Foreskin keratinocyte (primary cell): ENCODE measurements at places on chromosomes 7 and 10. TPM values are rescaled to one million over a fixed set of nuclear protein-coding genes. Genes with fewer than 3 reads are reported as not detected.

DNA sequence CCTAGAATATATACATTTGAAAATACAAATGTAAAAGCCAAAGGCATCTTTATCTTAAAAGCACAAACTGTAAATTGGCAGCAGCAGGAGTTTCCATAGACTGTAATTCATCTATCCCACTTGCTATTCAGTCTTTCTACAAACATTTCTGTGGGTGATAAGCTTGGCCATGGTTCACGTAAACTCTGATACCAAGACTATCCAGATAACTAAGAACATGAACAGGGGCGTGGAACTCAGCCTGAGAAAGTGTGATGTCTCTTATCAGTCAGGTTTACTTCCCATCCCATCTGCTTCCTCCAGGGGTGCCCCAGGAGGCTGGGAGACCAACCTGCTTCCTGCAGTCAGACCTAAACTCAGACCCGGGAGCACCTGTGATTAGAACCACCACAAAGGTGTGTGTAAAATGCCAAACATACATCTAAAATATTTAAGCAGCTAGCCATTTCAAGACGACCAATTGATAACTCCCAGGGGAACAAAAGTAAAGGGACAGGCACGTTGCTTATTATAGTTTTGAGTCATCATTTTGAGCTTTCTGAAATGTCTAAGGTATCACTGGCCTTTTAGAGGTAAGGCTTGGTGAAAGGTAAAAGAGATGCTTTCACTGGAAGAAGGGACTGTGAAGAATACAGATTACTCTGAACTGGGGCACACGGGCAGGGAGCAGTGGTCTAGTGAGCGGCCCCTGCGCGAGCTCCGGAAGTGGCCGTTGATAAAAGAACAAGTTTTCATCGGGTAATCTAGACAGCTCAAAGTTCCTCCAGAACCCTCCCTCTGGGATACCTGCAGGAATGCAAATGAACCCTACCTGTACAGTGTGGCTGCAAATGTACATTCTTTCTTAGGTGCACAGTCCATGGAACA is 51.5 kb downstream of the RSU1 start:
- DNase-seq, result no peak

- DNase-seq, result no peak
These were observed 37.8 kb upstream of the FZD9 start for GRCh38 chr7:73395538-73396503.

OR2A7 gene
- polyA plus RNA-seq, result 1.0 and 2.5 TPM in 2 replicates

SPACDR gene
- polyA plus RNA-seq, result 0.77 and 1.1 TPM in 2 replicates

DNA sequence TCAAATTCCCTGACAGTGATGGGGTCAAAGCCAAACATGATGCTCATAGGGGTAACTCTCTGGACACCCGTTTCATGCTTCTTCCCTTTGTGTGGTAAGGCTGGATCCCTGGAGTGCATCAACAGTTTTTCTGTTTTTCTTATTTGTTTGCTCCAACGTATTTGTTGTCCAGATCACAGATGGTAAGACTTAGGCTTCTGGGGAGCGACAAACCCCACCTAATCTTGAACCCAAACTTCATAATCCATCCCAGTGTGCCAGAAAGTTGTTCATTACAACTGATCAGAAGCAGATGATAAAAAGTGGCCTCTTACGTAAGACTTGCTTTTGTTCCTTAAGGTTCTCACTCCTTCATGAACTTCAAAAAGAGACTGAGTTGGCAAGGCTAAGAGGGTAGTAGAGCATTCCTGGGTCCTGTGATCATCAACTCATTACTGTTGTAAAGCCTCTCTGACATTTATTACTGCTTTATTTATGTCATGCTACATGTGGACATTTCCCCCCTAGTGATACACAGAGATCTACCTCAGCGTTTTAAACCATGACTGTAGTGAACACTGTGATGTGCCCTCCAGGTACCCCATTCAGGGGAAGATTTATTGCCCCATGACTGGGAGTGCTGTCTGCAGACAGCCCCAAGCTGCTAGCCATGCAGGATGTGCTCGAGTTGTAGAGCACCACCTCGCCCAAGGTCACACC is 125.6 kb downstream of the CCDC71L start:
- DNase-seq, result no peak

GRCh38 chr10:27619329-27619728 is 115.2 kb downstream of the RAB18 start:
- DNase-seq, result no peak

DNA sequence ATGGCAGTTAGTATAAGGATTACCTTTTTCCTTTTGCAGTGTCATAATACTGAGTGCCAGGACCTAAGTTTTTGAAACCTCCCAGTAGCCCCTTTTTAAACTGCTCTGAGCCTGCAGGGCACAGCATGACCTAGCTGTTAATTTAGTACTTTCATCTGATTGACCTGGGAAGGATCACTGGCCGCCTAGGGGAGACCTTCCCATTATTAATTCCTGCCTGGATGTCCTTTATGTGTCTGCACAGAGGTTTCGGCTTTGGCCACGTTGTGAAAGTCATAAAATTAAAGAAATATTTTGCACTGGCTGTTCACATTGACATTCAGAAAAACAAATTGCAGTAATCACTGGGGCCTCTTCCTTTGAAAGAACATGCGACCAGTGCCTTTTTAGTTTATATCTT is 290.2 kb downstream of the SDK1 start:
- no peak for DNase-seq

- DNase-seq, result no peak
These were observed 340.0 kb downstream of the ELMO1 start for GRCh38 chr7:37108615-37109014.

DNA sequence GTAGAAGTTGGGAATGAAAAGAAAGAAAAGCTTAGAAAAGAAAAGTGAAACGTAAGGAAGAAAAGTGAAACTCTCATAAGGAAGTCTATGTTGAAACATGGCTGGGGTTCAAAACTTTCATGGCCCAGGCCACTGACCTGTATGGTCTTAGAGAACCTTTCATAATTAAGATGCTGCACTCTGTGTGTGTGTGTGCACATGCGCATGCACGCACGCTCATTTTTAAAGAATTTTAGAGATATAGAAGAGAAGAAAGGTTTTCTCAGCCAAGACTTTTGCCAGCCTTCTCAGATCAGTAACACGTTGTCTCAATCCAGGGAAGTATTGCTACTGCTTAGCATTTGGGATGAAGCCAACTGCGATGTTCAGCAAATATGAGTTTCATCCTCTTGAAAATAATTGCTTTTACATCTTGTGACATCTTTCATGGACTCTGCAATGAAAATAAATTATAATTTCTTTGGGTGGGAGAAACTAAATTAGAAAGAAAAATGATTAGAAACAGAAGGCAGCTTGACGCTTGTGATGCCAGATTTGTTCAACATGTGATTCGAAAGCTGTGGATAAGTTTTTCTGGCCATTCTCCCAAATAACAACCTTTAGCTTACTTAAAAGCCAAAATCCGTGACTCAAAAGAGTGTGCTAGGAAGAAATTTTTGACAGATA is 16.2 kb upstream of the SLC26A4 start:
- no peak for DNase-seq

- DNase-seq, result no peak
These were observed 101.6 kb downstream of the DYNC2I1 start for GRCh38 chr7:158957921-158958491.

DNA sequence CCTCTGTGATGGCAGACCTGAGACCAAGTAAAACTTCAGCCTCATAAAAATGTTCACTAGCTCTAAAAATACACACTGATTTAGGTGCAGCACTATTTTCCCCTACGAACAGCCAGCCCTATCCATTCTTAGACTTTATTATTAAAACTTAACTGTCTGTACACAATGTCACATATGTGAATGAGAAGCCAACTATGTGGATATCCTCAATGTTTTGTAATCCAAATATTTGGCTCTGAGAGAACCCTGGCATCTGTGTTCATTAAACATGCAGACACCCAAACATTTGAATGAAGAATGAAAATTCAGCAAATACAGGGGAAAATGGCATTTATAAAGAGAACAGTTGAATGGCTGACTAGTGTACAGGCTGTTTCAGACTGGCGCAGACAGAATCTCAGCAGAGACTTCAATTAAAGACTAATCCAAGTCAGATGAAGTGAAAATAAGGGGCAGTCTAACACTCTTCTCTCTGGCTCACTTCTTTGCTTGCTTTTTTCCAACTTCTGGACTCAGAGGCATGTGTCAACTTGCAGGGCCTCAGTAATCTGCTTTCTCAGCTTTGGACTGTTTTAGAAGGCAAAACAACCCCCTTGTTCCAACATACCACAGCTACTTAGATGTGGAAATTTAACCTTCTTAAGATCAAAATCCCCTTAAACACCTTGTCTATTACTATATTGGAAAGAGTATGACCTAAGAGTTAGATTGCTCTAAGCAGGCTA is 47.4 kb upstream of the FAM180A start:
- peak; percentile 58 for DNase-seq

GRCh38 chr7:2519119-2519930 is at the start of gene LFNG:
Gene LFNG (plus strand): TSS chr7:2519774. CDS start chr7:2519862, 88 bp downstream.
- DNase-seq, result no peak

CUL1 gene
- 27.4 and 32.7 TPM in 2 replicates for polyA plus RNA-seq

DNA sequence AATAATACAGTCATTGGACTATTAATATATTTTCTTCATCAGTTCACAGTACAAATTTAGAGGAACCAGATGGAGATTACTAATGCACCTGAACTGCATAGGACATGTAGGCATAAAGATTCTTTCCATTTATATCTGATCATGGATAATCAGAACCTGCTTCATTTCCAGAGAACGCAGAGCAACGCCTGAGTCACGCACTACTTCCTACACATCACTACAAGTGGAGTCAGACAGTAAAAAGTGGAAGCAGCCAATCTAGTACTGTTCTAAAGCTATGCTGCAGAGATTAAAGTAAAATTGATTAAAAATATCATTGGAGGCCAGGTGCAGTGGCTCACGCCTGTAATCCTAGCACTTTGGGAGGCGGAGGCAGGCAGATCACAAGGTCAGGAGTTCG is 43.3 kb downstream of the BRI3 start:
- DNase-seq, result no peak

CNPY4 gene
- 11.7 and 12.1 TPM in 2 replicates for polyA plus RNA-seq

- no peak for DNase-seq
These were observed 118.4 kb downstream of the SEMA3A start for GRCh38 chr7:84076219-84076618.

NODAL gene
- polyA plus RNA-seq, result 0.12 and 0.29 TPM in 2 replicates

- no peak for DNase-seq
These were observed 66.4 kb upstream of the SCIN start for GRCh38 chr7:12504149-12504548.

- peak; percentile 36 for DNase-seq
These were observed 317.9 kb upstream of the KLF6 start for GRCh38 chr10:4102802-4103344.

- DNase-seq, result no peak
These were observed 80.2 kb downstream of the KMT2C start for GRCh38 chr7:152355474-152356057.

DNA sequence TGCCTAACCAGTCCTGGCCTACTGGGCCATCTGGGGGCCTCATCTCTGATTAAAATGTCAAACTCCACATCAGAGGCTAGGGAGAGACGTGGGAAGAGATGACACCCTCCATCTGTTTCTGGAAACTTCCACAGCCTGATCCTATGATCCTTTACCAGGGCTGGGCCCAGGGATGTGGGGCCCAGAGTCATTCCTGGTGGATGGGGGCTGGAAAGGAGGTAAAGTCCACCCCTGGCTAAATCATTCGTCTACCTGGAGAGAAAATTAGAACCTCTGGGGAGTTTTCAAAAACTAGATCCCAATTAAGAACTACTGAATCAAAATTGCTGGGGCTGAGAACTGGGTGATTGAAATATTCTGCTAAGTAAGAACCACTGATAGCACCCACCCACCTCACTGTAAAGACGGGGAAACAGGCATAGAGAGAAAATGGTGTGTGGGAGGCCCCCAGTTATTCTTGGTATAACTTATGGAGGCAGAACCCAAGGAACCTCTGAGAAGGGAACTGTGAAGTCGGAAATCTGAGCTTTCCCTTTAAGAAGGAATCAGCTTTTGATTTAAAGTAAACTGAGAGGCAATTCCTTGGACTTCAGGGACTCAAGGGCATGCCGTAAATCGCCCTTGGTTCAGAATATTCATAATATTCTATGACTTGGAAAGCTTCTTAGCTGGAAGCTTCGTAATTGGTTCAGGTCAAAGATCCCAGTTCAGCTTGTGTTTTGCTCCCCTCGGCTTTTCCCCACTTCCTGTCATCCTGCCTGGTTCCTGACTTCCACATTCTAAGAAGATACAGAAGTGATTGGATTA is 53.1 kb downstream of the PRKAG2 start:
- DNase-seq, result no peak

GRCh38 chr7:94907811-94908322 is 473 bp downstream of the PPP1R9A start:
- no peak for DNase-seq

GRCh38 chr10:72392571-72392970 is 37.9 kb upstream of the DNAJB12 start:
- no peak for DNase-seq

- DNase-seq, result no peak
These were observed 93.4 kb downstream of the ZNF33B start for GRCh38 chr10:42544945-42545344.

GNGT1 gene
- not detected in 2 replicates for polyA plus RNA-seq

GRCh38 chr7:85111761-85112160 is 75.1 kb downstream of the SEMA3D start:
- no peak for DNase-seq

- DNase-seq, result no peak
These were observed 149.4 kb downstream of the USP6NL start for GRCh38 chr10:11462071-11462470.

DNA sequence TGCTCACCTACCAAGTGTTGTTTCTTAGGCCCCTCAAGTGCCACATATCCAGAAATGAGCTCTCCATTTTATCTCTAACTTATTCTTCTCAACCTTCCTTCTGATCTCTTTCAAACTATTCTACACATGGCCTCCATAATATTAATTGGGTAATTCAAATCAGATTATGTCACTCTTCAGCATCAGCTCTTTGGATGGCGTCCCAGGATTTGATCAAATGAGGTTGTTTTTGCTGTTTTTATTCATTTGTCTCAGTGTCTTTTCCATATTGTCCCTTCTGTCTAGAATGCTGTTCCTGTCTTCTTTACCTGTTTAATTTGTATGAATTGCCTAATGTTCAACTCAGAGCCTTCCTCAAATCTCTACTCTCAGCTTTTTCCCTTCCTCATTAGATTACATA is 234.6 kb upstream of the CXCL12 start:
- no peak for DNase-seq

ASNS gene
- 65.8 and 127 TPM in 2 replicates for polyA plus RNA-seq

- DNase-seq, result no peak
These were observed 8.9 kb downstream of the TMEM248 start for GRCh38 chr7:66929935-66930334.

DNA sequence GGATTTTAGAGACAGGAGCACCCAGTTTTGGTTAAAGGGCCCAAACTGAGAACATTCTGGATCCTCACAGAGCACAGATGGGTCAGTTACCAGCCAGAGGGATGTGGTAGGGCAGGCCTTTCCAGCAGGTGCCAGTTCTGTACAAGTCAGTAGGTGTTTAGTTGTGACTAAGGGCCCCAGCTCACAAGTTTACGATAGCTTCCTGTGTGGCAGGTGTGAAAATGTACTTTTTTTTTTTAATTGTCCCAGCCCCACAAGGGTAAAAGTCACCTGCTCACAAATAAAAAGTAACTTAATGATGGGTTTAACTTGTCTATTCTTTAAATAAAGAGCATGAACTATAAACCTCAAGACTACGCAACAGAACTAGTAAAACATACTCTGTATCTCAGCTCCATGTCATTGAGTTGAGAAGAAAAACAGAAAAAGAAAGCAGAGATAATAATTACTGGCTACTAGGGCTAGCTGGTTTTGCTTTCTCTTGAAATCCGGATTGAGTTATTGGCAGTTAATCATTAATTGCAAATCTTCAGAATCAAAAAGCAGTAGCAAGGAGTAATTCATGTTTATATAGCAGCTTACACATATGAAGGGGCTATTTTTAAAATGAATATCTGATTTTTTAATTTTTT is 15.4 kb downstream of the NFE2L3 start:
- no peak for DNase-seq

SLC26A3 gene
- not detected in 2 replicates for polyA plus RNA-seq

GRCh38 chr10:47062441-47063200 is 151.4 kb downstream of the PTPN20 start:
- DNase-seq, result no peak
